CD8-positive, alpha-beta T cell (primary cell): ENCODE measurements at places on chromosomes 6 and 20. TPM values are rescaled to one million over a fixed set of nuclear protein-coding genes. Genes with fewer than 3 reads are reported as not detected.

The NNAT gene
- total RNA-seq: not detected

The FOXS1 gene
- not detected for total RNA-seq

The C20orf141 gene
- not detected for total RNA-seq

The NCOA5 gene
- 9.6 TPM for total RNA-seq

The BFSP1 gene
- total RNA-seq: 0.14 TPM

The AGER gene
- total RNA-seq: 12.5 TPM
